T-helper 1 cell treated with Interleukin-12 subunit alpha and Interleukin-12 subunit beta and Interleukin-4 antibody, amounts not matched to agents 30 ng/mL and 1 ng/mL, for 36 hours (primary cell): ENCODE measurements at places on chromosomes 2 and 18. TPM values are rescaled to one million over a fixed set of nuclear protein-coding genes. Genes with fewer than 3 reads are reported as not detected.

The SLC8A1 gene
- total RNA-seq, result 0.49 and 0.73 TPM in 2 replicates

The MSH6 gene
- 75.3 and 83.4 TPM in 2 replicates for total RNA-seq

The FASTKD1 gene
- total RNA-seq, result 35.9 and 39.2 TPM in 2 replicates

The WDSUB1 gene
- 4.6 and 5.3 TPM in 2 replicates for total RNA-seq

The WDPCP gene
- 5.9 and 7.3 TPM in 2 replicates for total RNA-seq

The ADD2 gene
- 15.0 and 16.8 TPM in 2 replicates for total RNA-seq

The LYG1 gene
- 2.7 and 2.8 TPM in 2 replicates for total RNA-seq

The MALL gene
- total RNA-seq, result 0.20 TPM in 1 of 2 replicates, not detected in the other

The PROKR1 gene
- total RNA-seq, result 0.05 TPM in 1 of 2 replicates, not detected in the other

The TMEM169 gene
- total RNA-seq, result 2.1 and 3.8 TPM in 2 replicates

The MTX2 gene
- 12.8 and 14.6 TPM in 2 replicates for total RNA-seq

The CHRNG gene
- not detected in 2 replicates for total RNA-seq

The PHLPP1 gene
- total RNA-seq, result 7.5 and 8.1 TPM in 2 replicates

The EPB41L3 gene
- 2.8 and 2.9 TPM in 2 replicates for total RNA-seq

The RESP18 gene
- total RNA-seq, result not detected in 2 replicates

The NCKAP1 gene
- total RNA-seq, result 3.3 and 3.7 TPM in 2 replicates

The ALLC gene
- total RNA-seq, result not detected in 2 replicates

The CPO gene
- not detected in 2 replicates for total RNA-seq

The ANKRD53 gene
- not detected in 2 replicates for total RNA-seq

The SCYGR5 gene
- total RNA-seq, result not detected in 2 replicates

The VPS54 gene
- 20.2 and 20.9 TPM in 2 replicates for total RNA-seq

The AMER3 gene
- total RNA-seq, result not detected in 2 replicates
